ENCODE measurements at places on chromosomes 1 and 21. TPM values are rescaled to one million over a fixed set of nuclear protein-coding genes. Genes with fewer than 3 reads are reported as not detected.

GRCh38 chr1:81619156-81619555 is 181.6 kb upstream of the ADGRL2 start:
- no peak for DNase-seq

- no peak for DNase-seq
These were observed 51.4 kb upstream of the DIRAS3 start for GRCh38 chr1:68101829-68102228.

DNA sequence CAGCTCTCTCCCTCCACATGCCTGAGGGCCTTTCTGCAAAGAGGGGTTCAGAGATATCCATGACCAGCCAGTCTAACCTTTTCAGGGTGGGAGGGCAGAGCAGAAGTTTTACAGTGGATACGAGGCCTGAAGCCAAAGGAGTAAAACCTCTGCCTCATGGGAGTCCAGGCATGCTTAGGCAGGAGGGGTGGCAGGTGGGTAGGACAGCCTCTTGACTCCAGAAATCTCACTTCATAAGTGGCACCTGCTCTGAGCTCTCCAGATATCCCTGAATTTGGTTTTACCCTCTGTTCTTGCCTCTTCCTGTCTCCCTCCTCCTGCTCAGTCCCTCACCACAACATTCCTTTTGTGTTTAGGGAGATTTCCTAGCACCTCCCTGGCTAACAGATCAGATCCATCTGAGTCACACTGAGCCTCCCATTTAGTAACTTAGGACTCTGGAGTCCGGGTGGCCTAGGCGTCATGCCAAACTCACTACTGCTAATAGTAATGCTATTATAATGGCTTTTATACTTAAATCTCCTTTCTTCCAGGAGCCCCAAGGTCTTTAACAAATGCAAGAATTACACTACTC is 201.0 kb downstream of the HS2ST1 start:
- no peak for DNase-seq

DNA sequence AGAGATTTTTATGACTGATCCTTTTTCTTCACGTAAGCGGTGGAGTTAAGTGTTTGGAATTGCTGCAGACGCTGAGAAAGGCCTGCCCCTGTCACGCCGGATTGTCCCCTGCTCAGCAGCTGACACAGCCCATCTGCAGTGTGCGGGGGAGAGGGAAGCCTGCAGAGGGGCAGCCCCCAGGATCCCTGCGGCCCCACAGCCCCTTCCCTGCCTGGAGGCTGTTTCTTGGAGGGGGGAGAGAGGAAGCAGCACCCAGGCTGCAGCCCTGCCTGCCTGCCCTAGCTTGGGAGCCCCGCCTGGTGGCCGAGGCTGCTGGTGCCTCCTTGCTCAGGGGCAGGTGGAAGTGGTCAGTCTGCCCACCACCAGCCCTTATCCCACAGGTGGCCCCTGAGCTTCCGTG is 50.7 kb downstream of the PRDM16 start:
- DNase-seq = no peak

DNA sequence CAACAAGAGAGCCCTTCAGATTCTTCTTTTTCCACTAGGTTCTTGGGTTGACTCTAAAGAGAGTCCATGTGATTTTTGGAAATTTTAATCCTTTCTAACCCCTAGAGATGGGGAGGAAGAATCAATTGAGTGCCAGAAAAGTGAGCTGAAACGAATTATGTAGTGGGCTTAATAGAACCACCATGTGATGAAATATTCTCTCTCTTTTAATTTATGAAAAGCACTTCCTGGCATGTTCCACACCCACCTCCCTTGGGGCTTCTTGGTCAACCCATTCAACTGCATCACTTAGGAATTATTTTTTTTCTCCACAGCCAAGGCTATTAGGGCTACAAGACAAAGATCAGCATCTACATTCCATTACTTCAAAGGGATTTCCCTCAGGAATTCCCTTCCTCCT is 79.6 kb downstream of the ZC3H11B start:
- DNase-seq = no peak

DNA sequence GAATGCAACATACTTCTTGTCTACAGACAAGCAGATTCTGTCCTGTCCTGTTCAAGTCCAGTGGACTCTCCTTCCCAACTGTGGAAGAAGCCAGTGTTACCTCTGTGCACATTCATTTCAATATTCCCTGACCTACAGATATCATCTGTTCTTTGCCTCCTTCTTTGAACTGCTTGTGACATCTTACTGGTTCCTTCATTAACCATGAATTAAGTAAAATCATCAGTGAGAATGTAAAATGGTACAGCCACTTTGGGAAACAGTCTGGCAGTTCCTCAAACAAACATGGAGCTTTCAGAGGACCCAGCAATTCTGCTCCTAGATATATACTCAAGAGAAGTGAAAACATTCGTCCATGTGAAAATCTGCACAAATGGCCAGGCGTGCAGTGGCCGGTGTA is 6.8 kb downstream of the SRARP start:
- no peak for DNase-seq

Gene INTS7
- total RNA-seq = 28.7 TPM

Gene SLC1A7
- total RNA-seq = not detected

Gene CBR3
- total RNA-seq = 9.6 TPM
